ENCODE measurements at places on chromosomes 1 and 21. TPM values are rescaled to one million over a fixed set of nuclear protein-coding genes. Genes with fewer than 3 reads are reported as not detected.

DNA sequence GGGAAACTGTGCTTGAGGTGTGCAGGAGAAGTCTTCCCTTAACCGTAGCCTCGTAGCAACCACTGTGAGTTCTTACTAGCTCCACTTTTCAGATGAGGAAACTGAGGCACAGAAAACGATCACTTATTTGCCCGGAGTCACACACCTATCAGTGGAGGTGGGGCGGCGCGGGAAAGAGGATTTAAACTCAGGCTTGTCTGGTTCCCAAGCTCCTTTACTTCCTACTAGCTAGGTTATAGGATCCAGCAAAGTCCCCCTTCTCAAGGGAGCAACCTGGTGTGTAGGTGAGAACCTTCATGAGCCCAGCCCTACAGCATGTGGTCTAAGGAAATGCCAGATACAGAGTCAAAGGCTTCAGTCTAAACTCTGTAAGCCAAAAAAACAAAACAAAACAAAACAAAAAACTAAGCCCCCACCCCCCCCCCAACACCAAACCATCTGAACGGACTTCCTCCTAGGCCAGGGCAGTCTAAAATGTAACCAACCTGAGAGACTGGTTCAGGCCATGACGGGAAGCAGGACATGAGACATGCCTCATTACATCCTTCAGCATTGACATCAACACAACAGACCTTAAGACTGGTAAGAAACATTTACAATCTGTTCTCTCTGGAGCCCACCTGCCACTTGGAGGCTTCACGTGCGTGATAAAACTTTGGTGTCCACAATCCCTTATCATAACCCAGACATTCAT, 709 bp upstream of the FBXO42 start:
- peaks cover 37% of the 10 kb centered on the region for H3K4me1 ChIP-seq
- no peaks in the 10 kb centered on the region for H3K27me3 ChIP-seq
- DNase-seq = no peak
- H3K4me3 ChIP-seq = peak overlapping the region; percentile 88

DNA sequence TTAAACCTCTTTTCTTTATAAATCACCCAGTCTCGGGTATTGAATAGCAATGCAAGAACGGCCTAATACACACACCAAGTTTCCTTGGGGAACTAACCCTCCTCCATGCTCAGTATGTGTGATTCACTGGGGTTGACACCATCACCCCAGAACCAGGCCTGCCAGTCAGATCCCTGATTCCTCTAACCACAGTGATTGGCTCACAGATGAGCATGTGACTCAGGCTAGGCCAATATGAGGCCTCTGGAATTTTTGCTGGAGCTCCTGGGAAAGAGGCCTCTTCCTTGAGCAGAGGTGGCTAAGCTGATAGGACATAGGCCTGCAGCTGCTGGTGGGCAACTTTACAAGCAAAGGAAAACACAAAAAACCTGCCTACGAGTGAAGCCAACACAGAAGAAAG, 74.7 kb upstream of the ZBTB40 start:
- H3K4me3 ChIP-seq = no peak overlapping the region
- no peak overlapping the region for H3K27ac ChIP-seq
- no peaks in the 10 kb centered on the region for H3K4me1 ChIP-seq
- H3K27me3 ChIP-seq = peaks cover 3% of the 10 kb centered on the region

GRCh38 chr1:32334864-32335534, 1.0 kb downstream of the MARCKSL1 start:
- H3K27ac ChIP-seq = peak overlapping the region; percentile 87
- DNase-seq = peak; percentile 71
- H3K36me3 ChIP-seq = peaks cover 43% of the 10 kb centered on the region
- H3K4me3 ChIP-seq = peak overlapping the region; percentile 86
- peaks cover 57% of the 10 kb centered on the region for H3K4me1 ChIP-seq

DNA sequence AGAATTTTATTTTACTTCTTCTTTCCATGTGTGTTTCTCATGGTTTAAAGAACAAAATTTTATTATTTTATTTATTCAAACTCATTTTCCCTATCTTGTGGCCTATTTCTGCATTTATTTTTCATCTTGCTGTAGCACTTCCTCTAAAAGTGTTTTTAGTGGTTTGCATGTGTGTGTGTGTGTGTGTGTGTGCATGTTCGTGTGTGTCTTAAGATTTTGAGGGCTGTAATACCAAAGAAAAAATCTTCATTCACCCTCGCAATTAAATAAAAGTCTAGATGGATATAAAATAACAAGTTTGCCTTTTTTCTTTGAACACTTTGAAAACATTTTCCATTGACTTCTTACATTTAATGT, 24.6 kb upstream of the FCRL3 start:
- H3K36me3 ChIP-seq = peaks cover 18% of the 10 kb centered on the region
- no peak for DNase-seq
- no peaks in the 10 kb centered on the region for H3K27me3 ChIP-seq
- peak overlapping the region; percentile 16 for H3K4me3 ChIP-seq

ATP8B2 gene
- total RNA-seq = 24.3 TPM

Data from activated B cell treated with CpG ODN at 0.5 μM for 24 hours (primary cell).